ENCODE measurements at places on chromosomes 5 and 9.

GRCh38 chr5:142551338-142552067, 134.4 kb downstream of the FGF1 start:
- no peak for DNase-seq

DNA sequence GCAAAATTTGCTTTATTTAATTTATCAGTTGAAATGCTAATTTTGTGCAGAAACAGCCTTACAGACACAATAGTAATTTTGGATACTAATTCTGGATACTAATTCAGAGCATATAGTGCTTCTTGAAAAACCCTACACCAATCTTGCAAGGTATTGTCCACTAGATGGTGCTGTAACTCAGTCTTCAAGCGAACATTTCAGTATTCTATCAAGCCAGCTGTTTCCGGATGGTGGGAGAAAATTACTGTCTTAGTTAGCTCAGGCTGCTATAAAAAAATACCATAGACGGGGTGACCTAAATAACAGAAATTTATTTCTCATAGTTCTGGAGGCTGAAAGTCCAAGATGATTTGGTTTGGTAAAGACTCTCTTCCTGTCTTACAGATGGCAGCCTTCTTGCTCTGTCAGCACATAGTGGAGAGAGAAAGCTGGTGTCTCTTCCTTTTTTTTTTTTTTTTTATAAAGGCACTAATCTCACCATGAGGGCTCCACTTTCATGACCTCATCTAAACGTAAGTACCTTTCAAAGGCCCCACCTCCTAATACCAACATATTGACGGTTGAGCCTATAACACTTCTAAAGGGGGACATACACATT, 1306.5 kb upstream of the CDH9 start:
- no peak for DNase-seq

- DNase-seq, result no peak
These were observed 1110.1 kb upstream of the CDH10 start for GRCh38 chr5:25754895-25755294.

- DNase-seq, result no peak
These were observed 52.9 kb upstream of the KIAA1958 start for GRCh38 chr9:112433499-112434392.

DNA sequence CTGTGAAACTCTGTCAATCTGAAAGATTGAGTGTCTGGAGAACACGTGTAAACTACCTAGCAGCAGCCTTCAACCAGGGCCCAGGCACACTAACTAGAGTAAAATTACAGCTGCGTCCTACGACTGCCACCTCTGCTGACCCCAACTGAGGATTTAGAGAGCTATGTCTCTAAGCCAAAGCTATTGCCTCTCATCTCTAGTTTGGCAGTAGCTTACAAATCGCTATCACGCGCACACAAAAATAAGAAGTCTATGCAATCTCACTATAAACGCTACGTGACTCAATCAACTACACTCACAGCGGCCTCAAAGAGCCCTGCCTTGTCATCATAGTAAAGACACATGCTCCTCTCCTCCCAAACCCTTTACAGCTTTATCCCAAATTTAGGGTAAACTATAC, 8.7 kb downstream of the PPP6C start:
- no peak for DNase-seq

GRCh38 chr5:50995285-50995942, 329.0 kb downstream of the PARP8 start:
- no peak for DNase-seq

- no peak for DNase-seq
These were observed 776 bp upstream of the RANBP17 start for GRCh38 chr5:170860818-170861666.

DNA sequence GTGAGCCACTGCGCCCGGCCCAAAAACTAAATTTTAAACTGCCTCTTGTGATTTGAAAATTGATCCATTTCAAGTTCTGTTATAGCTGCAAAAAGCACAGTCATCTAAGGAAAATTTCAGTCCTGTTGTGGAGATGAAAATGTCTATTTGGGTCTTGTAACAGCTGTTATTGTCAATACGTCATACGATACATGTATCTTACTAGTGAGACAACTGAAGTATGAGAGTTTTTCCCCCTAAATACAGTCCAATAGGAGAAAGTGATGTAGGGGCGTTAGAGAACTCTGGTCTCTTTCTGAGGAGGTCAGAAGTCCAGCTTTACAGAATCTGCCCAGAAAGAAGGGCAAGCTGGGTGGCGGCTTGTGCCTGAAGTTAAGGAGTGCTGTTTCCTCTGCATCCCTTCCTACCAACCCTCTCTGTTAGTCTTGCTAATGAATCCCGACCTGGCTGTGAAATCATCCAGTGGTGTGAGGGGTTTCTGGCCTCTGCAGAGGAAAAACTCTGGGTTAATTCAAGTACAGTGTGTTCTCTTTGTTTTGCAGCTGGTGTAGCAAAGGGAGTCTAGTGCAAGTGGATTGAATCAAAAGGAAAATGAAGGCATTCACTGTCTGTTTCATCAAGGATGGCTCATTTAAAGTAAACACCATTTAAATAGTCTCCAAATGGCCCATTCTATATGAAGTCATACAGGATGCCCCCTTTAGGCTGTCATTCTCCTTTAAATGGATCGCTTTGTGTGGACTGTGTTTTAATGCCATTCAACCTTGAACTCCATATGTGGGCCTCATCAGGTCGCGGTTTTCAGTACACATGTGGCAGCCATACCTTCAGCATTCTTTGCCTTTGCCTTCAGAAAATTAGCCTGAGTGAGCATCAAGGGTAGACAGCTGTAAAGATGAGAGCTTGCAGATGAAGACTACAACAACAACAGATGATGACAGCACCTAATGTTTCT, 59.0 kb downstream of the AOPEP start:
- no peak for DNase-seq

All from CD4-positive, alpha-beta T cell treated with Interleukin-6 at 100 ng/mL for 8 hours (primary cell).